NCI-H1694 treated with DMSO at 0.1 percent for 48 hours (cell line): ENCODE measurements at places on chromosomes 12 and 14.

DNA sequence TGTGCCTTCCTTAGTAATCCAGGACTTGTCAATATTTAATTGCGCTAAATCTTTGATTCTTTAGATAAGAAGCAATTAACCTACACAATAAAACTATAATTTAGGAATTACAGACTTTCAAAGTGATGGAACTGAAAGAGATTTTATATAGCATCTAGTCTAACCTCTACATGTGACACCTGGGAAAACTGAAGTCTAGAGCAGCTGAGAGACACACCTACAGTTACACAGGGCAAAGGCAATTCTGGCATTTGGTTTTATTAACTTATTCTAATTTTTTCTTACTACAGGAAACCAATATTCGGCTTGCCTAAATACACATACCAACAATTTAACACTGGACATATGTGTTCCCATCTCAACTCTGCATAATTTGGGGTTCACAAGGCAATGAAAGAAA, 196.5 kb downstream of the STXBP6 start:
- DNase-seq: no peak

DNA sequence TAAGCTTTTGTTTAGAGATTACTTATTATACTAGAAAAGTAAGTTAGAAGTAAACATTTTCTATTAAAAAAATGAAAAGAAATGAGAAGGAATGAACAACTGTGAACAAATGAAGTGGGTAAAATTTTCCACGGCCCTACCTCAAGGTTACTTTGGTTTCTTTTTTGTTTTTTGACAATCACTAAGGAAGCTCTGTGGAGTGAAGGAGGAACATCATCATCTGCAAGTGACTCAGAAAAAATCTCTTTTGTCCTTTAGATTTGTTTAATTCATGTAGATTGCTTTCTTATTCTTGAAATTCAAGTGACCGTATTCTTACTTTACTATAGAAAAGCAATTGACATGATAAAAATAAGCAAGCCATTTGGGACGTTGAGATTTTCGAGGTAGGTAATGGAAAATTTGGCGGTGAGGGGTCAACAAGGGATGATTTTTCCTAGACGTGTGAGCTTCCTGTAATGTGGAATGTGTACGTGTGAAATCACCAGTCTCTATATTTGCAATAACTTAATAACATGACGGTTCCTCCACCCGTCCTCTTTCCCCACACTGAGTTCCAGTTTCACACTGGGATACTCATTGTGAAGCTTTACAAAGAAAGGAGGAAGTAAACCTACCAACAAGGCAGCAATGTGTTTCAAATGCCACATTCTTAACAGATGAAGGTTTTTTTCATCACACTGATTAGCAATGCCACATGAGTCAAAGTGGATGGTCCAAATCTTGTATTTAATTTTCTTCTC, 62.3 kb upstream of the EGLN3 start:
- no peak for DNase-seq

GRCh38 chr12:4111010-4111409, 162.6 kb upstream of the CCND2 start:
- DNase-seq: no peak

DNA sequence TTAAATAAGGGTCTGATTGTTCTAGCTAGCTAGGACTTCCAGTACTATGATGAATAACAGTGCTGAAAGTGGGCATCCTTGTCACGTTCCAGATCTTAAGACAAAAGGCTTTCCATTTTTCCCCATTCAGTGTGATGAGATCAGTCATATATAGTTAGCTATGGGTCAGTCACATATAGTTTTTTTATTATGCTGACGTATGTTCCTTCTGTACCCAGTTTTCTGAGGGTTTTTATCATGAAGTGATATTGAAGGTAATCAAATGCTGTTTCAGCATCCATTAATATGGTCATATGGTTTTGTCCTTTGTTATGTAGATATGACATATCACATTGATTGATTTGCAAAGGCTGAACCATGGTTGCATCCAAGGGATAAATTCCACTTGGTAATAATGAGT, 800.1 kb upstream of the FBXO33 start:
- no peak for DNase-seq

DNA sequence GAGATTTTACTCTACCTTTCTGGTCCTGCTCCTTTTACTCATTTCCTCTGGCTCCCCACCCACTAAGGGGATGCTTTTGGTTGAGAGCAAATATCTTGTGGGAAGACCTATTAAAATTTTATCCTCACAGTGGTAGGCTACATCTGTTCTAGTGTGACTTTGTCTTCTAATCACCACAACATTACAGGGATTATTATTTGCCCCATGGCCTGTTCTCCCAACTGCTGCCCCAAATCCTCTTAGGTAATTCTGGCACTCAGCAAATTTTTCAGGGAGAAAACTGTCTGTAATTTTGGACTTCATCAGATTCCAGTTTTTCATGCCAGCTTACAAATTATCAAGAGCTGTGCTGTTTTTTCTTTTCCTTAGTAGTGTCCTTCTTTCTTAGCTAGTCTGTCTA, 172.3 kb downstream of the GPHN start:
- DNase-seq: no peak

DNA sequence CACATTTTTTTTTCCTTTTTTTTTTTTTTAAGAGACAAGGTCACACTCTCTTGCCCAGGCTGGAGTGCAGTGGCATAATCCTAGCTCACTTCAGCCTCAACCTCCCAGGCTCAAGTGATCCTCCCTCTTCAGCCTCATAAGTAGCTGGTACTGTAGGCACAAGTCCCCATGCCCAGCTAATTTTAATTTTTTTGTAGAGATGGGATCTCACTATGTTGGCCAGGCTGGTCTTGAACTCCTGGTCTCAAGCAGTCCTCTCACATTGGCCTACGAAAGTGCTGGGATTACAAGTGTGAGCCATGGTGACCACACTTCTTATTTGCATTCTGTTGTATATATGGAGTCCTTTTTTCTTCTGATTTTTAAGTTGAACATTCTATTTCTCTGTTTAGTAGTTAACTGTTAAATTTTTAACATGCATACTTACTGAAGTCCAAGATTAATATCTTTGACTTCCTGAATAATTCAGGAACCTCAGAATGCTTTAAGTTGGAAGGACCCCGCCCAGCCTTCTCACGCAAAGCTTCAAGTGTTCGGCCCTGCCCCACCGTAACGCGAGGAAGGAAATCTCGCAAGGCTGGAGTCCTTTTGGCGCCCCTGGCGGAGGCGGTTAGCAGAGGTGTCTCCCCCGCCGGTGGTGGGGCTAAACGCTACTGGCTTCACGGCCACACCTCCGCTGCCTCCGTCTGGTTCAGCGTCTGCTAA, 21.6 kb downstream of the SPATS2 start:
- no peak for DNase-seq

DNA sequence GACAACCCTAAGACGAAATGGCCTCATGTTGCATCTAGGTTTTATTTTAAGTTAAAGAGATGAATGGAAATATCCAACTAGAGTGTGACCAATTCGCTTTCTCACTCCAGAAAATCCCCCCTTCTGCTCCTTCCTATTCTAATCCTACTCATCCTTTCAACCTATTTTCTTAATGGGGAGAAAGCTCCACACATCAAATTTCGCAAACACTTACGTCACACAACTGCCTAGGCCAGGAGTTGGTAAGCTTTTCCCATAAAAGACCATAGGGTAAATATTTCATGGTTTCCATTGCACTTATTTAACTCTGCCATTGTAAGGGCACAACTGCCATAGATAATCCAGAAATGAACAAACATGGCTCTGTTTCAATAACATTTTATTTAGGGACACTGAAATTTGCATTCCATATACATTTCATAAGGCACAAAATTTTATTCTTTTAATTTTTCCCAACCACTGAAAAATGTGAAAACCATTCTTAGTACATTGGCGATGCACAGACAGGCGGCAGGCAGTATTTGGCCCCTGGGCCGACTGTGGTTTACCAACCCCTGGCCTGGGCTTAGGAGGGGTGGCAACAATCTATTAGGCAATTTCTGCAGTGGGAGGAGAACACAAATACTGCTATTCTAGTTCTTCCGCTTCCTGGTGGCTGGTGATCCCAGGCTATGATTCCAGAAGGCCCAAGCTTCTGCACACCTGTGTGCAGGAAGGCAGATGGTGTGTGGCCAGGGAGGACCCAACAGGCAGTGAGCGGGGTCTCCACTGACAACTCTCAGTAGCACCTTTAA, 67.2 kb upstream of the FOXN3 start:
- DNase-seq: no peak

GRCh38 chr12:1013618-1014489, 22.8 kb downstream of the ERC1 start:
- DNase-seq: no peak

GRCh38 chr14:82447586-82447985, 913.9 kb upstream of the SEL1L start:
- peak; percentile 78 for DNase-seq

- DNase-seq: no peak
These were observed 106.8 kb downstream of the ZFC3H1 start for GRCh38 chr12:71556875-71557274.

DNA sequence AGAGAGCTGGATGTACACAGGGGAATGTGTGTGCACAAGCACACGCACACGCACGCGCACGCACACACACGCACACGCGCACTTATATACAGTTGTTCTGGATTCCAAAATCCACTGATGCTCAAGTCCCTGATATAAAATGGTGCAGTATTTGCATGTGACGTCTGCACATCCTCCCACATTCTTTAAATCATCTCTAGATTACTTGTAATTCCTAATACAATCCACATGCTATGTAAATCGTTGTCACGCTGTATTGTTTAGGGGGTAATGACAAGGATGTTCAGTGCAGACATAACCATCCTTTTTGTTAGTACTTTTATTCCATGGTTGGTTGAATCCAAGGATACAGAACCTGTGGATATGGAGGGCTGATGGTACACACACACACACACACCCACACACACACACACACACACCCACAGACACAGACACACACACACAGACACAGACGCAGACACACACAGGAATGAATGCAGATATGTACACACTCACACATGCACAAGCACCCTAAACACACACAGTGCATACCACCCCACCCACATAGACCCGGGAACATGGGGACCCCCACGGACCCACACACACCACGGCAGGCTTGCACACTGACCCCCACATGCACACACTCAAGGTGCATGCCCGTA, 188.5 kb upstream of the PRMT8 start:
- no peak for DNase-seq

- no peak for DNase-seq
These were observed 166.4 kb downstream of the TSPAN9 start for GRCh38 chr12:3243376-3244084.

GRCh38 chr12:28949184-28949583, 199.9 kb upstream of the FAR2 start:
- no peak for DNase-seq

- no peak for DNase-seq
These were observed 232.1 kb upstream of the SEL1L start for GRCh38 chr14:81765651-81766275.

DNA sequence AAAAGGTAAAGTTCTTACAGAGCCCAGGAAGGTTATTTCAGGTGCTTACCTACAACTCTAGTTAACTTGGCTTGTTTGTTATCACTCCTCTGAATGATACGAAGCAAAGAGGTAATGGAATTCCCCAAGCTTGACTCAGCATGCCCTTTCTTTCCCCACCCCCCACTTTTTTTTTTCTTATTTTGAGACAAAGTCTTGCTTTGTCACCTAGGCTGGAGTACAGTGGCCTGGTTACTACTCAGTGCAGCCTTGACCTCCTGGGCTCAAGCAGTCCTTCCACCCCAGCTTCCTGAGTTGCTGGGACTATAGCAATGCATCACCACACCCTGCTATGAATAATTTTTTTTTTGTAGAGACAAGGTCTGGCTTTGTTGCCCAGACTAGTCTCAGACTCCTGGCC, 17.1 kb upstream of the YBX3 start:
- DNase-seq: no peak

GRCh38 chr12:124705545-124706138, 138.2 kb upstream of the NCOR2 start:
- DNase-seq: no peak

GRCh38 chr12:53712059-53712643, 15.1 kb downstream of the CALCOCO1 start:
- peak; percentile 3 for DNase-seq

DNA sequence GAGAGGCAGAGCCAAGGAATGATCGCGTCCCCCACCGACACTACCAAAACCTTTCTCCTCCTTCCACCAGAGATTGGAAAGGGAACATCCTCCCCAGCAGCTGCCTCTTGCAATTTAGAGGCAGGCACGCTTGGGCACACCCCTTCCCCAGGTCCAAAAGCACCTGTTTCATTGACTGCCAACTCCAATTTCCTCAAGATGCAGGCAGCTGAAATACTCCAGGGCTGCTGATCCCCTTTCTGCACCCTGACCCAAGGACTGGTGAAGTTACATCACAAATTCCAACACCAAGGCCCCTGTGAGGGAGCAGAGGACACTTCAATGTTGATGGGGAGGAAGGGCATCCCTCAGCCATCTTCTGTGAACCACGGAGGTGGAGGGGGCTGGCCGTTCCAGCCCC, 33.8 kb downstream of the BCL11B start:
- no peak for DNase-seq

- peak; percentile 45 for DNase-seq
These were observed 303 bp downstream of the GAPDH start for GRCh38 chr12:6534695-6534944.

DNA sequence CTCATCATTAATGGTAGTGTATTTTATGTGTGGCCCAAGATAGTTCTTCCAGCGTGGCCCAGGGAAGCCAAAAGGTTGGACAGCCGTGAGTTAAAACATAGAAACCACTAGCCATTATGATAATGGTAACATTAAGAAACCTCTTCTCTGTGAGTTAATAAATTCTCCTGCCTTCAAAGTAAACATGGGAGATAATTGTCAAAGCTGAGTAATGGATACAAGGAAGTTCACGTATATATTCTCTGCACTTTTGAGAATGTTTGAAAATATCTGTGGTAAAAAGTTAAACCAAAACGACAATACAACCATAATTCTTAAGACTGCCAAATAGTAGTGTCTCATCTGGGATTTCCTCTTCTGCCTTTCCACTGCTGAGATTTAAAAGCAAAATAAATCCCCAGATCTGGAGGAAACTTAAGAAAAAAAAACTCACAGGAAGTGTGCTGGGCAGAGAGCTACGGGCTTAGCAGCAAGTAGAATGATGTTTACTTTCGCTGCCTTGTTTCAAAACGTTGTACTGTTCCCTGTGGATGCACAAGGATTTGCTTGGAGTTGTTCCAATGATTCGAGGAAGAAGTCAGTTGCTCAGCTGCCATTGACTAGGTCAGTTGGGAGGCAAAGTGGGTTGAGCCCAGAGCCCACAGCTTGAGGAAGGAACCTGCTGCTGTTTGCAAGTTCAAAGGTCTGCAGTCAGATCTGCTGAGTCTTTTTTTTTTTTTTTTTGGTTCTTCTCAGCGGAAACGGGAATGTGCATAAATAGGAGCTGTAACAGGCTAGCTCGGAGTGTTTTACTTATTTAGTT, 1.7 kb downstream of the TPCN1 start:
- DNase-seq: peak; percentile 11

GRCh38 chr12:54579696-54580333, 8.6 kb downstream of the PPP1R1A start:
- DNase-seq: peak; percentile 1

DNA sequence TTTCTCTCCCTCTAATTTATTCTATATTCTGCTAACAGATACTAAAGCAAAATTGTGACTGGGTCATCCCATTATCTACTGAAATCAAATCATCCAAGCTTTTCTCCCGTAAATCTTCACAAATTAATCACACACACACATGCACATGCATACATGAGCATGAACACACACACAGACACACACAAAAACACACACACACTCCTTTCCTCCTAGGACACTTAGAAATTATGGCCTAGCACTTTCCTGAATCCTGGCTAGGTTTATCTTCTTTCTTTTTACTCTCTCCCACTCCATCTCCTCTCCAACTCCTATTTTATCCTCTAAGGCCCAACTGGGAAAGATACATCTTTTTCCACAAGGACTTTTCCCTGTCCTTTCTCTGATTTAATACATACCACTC, 255.6 kb upstream of the G2E3 start:
- DNase-seq: no peak
